ENCODE measurements at places on chromosomes 16 and 17.

DNA sequence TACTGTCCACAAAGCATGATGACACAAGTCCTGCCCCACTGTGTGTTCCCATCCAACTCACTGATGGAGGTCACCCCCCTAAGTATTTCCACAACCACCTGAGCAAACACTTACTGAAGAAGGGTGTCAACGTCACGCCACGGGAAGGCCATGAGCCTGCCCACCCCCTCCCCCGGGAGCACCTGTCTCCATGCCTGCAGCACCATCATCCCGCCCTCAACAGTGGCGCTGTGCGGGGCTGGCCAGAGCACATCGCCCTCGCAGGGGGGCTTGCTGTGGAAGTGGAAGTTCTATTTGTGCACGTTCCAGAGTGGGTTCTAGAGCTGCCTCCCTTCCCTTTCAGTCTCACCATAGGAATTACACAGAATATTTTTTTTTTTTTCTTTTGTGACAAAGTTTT lies 4.3 kb upstream of the MBTPS1 start:
- DNase-seq = no peak

DNA sequence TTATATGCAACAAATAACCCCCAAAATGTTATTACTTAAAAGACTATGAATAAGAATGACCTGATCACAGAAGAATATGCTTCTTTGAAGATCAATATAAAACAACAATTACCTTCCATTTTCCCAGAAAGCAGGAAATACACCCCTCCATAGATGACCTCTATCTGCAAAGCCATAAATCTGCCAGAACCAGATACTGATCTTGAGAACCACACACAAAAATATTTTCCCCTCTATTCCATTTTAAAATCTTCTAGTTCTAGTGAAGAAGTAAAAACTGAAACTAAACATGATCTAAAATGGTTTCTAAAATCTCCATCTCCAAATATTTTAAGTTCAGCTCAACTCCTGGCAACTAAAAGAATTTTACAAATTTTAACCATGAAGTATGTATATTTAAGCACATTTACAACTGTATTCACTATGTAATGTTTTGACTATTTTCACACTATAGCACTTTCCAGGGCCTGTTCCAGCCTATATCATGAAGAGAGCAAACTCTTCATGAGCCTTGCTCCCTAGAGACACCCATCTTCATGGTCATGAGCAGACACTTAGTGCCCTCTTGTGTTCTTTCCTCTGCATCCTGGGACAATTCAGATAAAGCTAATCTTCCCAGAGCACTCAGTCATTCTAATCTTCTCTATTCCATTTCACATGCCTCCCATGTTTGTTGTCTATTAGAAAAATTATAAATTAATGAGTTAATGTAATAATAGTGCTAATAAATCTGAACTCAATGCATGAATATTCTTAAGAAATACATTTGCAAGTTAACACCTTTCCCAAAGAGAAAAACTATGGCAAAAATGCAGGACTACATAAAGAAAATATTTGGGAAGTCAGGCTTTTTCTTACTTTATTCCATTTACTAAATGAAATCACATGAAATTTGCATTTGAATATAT lies 87.0 kb downstream of the HELZ start:
- DNase-seq = peak; percentile 79

GRCh38 chr17:57772774-57773173 lies 27.7 kb upstream of the CCDC182 start:
- DNase-seq = no peak

DNA sequence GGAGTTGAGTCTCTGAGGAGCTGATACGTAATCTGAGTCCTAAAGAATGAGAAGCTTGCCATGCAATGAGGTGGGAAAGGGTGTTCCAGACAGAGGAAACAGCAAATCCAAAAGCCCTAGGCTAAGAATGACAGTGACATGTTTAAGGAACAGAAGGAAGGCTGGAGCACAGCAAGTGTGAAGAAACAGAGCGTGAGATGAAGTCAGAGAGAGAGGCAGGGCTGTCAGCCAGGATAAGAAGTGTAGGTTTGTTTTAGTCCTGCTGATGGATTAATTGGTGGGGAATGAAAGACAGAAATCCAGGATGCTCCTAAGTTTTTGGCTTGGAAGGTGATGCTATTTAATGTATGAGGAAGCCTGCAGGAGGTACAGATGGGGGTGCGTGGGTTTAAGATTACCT lies 14.5 kb downstream of the MMP28 start:
- DNase-seq = no peak

- DNase-seq = peak; percentile 28
Measured at GRCh38 chr16:84703681-84704080, 3.9 kb downstream of the USP10 start.

Measured in choroid plexus epithelial cell (primary cell).